ENCODE measurements at places on chromosomes 6 and 20.

DNA sequence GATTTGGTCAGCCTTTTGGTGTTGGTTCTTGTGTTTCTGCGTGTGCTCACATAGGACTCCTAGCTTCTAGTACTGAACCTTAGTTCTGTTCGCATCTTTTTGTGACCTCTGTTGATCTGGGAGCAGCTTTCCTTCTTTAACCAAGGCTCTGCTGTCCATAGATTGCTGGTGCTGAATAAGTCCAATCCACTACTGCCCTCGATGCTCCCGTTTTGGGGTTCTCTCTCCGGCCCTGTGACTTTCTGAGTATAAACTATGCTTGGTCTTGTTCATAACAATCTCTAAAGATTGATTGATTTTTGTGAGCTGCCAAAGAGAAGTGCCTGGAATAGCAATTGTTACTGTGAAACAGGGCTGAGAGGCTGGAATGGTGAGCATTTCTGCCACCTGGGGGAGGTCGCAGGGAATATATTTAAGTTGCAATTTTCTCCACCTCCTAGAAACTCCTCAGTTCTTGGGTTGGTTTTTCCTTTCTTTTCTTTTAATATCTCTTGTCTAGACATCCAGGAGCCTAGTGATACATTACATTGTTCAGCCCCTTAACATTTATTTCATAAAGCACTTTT lies 422.9 kb upstream of the CHD6 start:
- no peak for DNase-seq

DNA sequence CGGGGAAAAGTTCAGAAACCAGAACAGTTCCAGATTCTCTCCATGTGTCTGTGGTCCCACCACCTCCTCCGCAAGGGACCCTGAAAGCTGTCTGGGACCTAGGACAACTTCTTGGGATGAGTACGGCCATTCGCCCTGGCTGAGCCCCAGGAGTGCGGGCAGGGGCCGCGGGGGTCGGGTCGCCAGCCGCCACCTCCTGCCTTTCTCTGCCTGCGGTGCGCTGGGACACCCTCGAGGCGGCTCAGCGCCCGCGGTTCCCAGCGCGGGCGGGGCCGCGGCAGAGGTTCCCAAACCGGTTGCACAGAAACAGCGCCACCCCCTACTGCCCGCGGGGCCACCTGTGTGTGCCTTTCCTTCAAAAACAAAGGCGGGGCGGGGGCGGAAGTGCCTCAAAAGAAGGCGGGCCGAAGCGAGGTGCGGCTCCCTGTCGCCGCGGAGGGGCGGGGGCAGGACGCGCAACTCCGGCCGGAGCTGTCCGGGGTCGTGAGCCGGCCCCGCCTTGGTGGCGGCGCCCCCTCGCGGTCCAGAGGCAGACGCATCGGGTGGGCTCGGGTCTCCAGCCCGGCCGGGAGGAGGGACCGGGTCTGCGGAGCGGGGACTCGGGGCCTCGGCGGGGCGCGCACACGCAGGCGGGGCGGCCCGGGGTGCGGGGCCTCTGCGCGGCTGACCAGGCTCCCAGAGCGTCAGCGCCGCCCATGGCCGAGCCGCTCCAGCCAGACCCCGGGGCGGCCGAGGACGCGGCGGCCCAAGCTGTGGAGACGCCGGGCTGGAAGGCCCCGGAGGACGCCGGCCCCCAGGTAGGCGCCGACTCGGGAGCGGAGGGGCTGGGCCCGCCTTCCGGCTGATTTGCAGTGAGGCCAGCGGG lies at the start of gene HEBP2:
Gene HEBP2, plus strand, starts transcription at position 423 of the 865 bp plus-strand sequence. Its CDS starts 273 bp downstream, at position 696.
- peak; percentile 57 for DNase-seq

DNA sequence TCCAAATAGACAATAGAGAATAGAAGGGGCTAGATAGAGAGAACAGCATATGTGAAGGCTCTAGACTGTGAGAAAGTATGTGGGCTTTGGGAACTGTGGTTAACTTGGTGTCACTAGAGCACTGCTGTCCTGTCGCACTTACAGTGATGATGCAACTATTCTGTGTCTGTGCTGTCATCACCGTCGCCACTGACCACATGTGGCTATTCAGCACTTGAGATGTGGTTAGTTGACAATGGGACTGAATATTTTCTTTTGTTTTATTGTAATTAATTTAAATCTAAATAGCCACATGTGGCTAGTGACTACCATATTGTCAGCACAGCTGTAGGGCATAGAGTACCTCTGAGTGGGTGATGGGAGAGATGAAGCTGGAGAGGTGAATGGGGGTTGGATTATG lies 39.0 kb upstream of the IFNGR1 start:
- no peak for DNase-seq

GRCh38 chr6:66796987-66797386 lies 1090.0 kb upstream of the EYS start:
- no peak for DNase-seq

- DNase-seq = peak; percentile 7
Observed at GRCh38 chr20:60254901-60255411, 296.7 kb downstream of the CDH26 start.

DNA sequence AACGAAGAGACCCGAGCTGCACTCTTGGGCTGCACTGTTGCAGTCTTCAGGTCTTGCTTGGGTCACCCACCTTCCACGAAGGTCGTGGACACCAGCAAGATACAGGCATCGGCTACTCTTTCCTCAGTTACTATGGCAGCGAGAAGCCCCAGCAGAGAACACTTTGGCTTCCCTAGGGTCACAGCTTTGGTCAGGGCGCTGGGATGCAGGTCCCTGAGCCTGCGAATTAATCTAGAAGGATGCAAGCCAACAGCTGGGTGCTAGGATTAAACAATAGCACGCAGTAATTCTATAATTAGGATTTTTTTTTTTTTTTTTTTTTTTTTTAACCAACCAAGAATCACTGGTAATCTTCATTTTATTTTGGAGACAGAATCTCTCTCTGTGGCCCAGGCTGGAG lies 2.1 kb downstream of the KHDC3L start:
- DNase-seq = no peak

- no peak for DNase-seq
Observed at GRCh38 chr6:41392246-41392645, 56.8 kb downstream of the NCR2 start.

GRCh38 chr20:48686238-48687116 lies 141.3 kb downstream of the PREX1 start:
- no peak for DNase-seq

DNA sequence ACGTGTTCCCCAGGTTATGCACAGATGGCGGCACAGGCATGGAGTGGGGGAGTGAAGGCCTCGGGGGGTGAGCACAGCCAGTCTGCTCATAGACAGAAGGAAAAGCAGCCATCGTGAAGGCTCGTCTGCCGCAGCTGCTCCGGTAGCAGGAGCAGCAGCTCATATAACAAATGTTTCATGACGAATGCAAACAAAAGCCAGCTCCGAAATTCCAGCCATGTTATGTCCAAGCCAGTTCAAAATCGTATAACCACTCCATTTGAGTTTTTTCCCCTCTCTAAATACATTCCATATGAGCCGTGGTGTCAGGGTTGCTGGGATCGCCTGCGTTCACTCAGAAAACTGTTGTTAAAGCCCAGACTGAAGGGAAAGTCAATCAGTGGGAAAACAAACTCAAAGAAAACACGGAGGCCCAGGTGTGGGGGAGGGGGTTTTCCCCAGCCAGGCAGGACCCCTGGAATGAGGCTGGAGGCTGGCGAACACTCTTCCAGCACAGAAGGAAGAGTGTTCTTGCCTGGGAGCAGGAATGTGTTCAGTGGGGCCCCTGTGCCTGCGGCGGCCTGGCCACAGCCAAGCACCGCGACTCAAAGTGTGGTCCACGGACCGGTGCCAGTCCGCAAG lies 280.4 kb upstream of the TAB2 start:
- peak; percentile 48 for DNase-seq

GRCh38 chr6:66771626-66772025 lies 1064.6 kb upstream of the EYS start:
- no peak for DNase-seq

DNA sequence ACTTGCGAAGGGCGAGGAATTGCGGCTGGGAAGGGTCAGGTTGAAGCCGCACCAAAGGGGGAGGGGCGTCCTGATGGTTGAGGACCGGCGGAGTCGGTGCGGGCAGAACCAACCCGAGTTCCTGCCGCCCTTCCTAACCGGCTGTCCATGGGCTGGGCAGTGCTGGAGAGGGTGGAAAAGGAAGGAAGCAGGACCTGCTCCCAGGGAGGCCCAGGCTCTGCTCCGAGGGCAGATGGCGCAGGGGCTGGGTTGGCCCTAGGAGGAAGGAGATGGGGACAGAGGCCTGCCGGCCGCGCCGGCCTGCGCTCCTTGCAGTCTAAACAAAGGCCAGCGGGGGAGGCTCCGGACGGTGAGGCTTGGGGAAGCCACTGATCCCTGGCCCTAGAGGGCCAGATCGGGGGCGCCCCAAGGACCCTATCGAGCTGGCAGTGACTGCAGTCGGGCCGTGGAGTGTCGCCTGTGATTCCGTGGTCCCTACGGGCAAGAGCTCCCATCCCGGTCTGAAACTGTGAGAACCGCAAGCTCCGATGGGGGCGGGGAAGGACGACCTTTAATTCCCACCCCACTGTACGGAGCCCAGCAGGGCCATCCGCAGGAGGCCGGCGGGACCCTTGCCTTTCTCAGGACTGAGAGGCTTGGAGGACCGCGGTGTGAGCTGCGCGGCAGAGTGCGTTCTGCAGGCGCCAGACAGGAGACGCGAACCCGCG lies 39.4 kb downstream of the YTHDF1 start:
- DNase-seq = no peak

DNA sequence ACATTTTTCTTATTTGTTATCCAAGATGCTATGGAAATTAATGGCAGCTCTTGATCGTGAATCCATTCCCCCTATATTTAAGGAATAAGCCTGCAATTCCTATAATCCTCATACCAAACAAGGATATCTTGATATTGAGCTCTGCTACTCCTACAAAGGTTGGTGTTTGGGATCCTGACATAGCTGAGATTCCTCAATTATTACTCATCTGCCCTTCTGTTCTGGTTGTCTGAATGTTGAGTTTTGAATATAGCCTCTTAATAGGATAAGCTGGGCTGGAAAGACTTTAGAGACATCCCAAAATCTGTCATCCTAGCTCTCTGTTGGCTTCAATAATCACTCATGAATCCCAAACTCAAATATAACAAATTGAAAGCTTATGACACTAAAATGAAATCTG lies 49.9 kb downstream of the CLIC5 start:
- no peak for DNase-seq

GRCh38 chr6:33216117-33216649 lies 7.9 kb downstream of the RING1 start:
- no peak for DNase-seq

GRCh38 chr6:166798652-166799051 lies 157.7 kb downstream of the RNASET2 start:
- no peak for DNase-seq

All from amniotic stem cell (primary cell).